ENCODE measurements at places on chromosomes 3 and 15.

GRCh38 chr15:35698966-35699575, 153.1 kb upstream of the DPH6 start:
- no peak for DNase-seq

GRCh38 chr15:41874736-41875135, 19.1 kb downstream of the SPTBN5 start:
- DNase-seq, result no peak

GRCh38 chr3:147458995-147459704, 50.0 kb downstream of the ZIC1 start:
- no peak for DNase-seq

DNA sequence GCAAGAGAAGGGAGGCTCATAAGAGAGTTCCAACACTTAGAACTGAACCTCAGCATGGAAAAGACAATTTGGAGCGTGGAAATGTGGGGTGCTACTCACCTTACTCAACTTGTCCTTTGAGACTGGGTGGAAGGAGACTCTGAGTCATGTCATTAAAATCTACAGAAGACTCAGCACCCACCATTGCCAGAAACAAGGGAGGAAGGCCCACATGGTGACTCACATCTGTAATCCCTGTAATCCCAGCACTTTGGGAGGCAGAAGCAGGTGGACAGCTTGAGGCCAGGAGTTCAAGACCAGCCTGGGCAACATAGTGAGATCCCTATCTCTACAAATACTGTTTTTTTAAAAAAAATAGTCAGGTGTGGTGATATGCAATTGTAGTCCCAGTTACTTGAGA, 161.9 kb upstream of the UBE3A start:
- DNase-seq, result no peak

GRCh38 chr15:83943849-83944404, 290.0 kb downstream of the ADAMTSL3 start:
- DNase-seq, result no peak

DNA sequence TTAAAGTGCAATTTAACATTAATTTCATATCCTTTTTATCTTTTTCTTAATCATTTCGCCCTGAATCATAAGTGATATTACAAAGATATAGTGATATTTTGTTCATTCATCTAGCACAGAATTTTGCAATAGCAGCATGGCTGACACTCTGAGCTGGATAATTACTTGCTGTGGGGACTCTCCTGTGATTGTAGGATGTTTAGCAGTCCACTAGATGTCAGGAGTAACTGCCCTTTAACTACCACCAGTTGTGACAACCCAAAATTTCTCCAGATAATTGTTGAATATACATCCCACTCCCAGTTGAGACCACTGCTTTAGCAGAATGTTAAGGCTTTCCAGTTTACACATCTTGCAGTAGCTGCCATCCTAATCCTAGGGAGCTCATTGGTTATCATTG, 196.8 kb upstream of the MBNL1 start:
- no peak for DNase-seq

- DNase-seq, result no peak
Observed at GRCh38 chr3:179750720-179751328, 98.0 kb downstream of the USP13 start.

DNA sequence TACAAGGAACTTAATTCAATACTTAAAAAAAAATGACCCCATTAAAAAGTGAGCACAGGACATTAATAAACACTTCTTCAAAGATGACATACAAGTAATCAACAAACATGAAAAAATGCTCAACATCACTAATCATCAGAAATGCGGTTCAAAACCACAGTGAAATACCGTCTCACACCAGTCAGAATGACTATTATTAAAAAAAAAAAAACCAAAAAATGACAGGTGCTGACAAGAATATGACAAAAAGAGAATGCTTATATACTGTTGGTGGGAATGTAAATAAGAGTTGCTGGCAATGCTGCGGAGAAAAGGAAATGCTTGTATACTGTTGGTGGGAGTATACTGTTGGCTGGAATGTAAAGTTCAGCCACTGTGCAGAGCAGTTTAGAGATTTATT, 358.3 kb upstream of the CBLB start:
- DNase-seq, result no peak

DNA sequence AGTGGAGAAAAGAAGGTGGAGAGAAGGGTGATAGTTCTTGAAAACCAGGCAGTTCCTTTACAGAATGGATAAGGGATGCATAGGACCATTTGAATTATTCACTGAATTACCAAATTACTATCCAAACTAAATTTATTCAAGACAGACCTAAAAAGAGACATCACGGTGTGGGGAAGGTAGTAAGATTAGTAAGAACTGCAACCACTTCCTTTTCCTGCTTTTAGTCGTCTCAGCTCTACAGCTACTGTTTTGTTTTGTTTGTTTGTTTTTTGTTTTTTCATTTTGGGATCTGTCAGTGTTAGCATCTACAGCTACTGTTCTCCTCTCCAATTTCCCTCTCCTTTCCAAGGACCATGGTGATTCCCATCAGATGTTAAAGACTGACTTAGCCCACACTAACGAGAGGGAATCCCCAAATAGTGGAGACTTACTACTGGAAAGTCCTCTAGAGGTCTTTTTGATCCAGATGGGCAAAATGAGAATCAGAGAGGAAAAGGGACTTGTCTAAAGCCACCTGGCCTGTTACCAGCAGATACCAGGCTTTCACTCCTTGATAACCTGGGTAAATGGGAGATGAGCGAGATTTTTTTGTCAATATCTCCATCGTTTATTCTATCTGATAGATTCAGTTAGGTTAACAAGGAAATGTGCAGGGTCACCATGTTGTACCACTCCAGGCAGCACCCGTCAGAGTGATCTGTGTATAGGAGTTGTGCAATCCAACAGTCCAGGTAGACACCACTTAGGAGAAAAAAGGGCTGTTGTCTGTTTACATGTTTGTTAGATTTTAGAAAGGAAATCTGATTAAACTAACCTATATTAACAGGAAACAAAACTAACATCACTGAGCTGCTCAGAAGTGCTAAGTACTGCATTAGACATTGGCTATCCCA, 6.0 kb downstream of the HCLS1 start:
- no peak for DNase-seq

- no peak for DNase-seq
Observed at GRCh38 chr3:189214651-189215050, 42.9 kb downstream of the TPRG1 start.

DNA sequence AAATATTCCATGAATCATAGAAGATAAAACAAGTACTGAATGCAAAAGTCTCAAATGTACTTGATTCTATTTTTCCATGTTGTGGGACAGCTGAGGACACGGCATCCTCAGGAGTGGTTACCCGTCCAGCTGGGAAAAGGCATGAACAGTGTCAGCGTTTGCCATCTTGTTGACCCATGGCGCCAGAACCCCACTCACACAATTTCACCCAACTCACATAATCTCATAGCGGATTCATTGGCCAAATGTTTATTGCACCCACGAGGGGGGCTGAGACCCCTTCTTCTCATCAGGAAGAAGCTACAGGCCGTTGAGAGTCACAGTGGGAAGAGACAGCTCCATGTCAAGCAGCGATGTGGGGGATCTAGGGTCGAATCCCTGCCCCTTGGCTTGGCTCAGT, 72.9 kb downstream of the OCA2 start:
- DNase-seq, result no peak

GRCh38 chr3:20930034-20930433, 744.0 kb upstream of the SGO1 start:
- DNase-seq, result no peak

DNA sequence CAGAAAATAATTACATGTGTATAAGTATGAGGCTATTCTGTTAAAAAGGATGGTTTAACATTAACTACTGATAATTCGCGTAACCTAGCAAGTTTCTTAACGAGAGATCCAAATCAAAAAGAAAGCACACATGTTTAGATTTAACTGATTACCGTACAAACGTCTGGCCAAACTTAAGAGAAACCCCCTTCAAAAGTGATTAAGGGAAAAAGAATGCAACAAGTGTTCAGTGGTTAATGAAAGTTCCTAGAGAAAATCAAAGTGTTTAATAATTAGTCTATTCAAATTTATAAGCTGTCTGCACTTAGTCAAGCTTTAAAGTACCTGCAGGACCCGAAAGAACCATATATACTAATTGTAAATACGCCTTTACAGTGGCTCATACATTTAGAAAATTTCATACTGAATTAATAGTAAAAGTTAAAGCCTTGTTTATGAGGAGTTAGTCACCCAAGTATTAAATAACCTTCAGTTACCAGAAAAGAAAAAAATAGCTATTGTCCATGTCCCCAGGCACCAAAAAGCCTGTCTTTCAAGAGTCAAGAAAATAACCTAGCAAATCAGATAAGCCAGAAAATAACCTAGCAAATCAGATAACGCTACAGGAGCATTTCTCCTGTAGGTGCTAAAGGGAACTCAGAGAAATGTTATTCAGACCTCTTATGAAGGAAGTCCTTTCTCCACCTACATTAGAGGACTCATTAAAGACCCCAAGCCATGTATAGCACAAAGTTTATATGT, 34.6 kb downstream of the ZNF589 start:
- no peak for DNase-seq

- DNase-seq, result no peak
Observed at GRCh38 chr3:43017004-43017403, 37.9 kb downstream of the GASK1A start.

DNA sequence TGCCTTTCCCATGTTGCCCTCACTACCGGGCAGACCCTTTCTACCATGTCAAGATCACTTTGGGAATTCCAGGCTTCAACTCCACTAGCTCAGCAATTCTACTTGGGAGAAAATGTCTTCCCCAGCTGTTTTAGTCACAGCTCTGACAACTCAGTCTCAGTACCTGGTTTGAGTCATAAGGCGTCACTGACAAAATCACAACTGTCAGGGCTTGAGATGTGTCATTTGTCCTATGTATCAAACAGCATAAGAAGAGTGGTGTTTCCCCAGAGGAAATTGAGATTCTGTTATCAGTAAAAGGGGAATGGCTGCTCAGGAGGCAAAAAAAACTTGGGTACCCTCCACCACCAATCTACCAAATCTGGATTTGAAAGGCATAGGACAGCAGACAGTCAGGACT, 594.9 kb upstream of the SUCLG2 start:
- DNase-seq, result no peak

DNA sequence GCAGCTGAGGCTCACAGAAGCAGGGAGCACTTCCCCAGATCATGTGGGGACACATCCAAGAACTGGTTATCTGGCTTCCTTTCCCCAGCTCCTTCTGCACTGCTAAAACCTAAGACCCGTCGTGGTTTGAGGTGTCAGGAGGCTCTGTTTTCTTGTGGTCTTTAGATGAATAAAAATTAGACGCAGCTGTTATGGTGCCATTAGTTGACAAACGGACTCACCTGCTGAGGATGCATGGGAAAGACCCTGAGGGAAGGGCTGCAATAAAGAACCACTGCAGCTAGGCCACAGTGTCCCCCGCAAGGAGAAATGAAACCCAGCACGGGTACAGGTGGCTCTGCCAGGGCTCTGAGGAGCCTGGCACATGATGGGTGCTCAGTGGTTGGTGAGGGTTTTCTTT, 99.4 kb downstream of the IQSEC1 start:
- no peak for DNase-seq

DNA sequence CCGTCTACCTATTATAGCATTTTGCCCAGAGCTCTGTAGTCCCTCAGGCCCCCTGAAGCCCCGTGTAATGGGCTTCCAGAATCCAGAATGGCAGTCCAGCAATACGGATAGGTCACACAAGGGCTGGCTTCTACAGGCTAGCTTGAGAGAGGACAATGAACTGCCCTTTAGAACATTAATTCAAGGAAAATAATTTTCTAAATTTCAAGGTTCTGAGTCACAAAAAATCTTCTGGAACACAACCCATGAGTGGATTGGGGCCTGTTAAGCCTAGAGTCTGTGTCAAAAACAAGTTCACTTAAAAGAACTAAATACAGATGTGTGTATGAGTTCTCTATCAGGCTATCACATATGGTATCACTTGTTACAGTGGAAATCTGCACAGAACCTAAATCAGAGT, 28.8 kb downstream of the DCP1A start:
- DNase-seq, result no peak

GRCh38 chr3:15501126-15501525, 20.4 kb downstream of the COLQ start:
- DNase-seq, result no peak

GRCh38 chr3:145752576-145752975, 408.4 kb downstream of the PLOD2 start:
- no peak for DNase-seq

DNA sequence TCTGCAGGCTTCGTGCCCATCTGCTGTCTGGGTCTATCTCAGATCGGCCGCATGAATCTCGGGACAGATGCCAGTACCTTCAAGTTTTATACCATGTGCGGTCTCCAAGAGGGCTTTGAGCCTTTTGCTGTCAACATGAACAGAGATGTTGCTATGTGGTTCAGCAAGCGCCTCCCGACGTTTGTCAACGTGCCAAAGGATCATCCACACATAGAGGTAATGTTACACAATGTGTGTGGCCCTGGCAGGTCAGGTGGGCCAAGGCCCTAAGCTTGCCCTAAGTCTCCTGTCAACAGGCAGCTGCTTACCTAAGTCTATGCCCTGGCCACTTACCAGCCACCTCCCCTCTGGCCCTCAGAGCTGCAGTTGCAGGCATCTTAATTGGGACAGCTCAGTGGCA, 324.0 kb upstream of the CHRM5 start:
- no peak for DNase-seq

DNA sequence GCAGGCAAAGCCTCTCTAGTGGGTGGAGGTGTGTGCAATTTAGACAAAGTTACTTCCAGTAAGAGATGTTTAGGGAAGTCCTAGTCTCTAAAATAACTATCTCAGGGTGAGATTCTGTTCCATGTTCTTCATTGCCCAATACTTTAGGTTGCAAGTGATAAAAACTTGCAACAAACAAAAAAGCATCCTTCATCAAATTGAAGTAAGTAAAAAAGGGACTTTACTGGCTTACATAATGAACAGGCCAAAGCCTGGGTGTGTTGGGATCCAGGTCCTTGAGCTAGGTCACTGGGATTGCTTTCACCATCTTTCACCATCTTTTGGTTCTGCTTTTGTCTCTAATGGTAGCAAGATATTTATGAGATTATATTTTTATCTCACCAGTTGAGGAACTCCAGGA, 38.3 kb downstream of the CX3CR1 start:
- DNase-seq, result no peak

- DNase-seq, result no peak
Observed at GRCh38 chr3:98817547-98818041, 54.5 kb downstream of the ST3GAL6 start.

DNA sequence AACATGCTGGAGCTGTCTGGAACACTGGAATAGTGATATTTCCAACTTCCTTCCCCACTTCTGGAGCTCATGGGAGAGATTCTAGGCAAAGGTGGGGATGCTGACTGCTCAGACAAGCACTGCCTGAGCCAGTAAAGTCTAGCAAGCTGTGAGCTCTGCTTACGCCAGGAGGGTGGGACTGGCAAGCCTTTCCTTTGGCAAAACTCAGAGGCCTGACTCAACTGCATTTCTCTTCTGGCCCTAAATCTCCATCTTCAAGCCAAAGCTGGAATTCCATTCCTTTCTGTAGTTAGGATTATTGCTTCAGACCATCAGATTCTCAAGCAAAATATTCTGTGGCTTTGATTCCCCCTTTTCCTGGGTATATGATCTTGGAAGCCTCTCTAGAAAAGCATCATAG, 20.3 kb upstream of the EPB42 start:
- no peak for DNase-seq

- DNase-seq, result no peak
Observed at GRCh38 chr3:16430717-16431630, 82.5 kb downstream of the RFTN1 start.

GRCh38 chr3:196111939-196112386, 30.1 kb upstream of the TFRC start:
- no peak for DNase-seq
